ENCODE measurements at places on chromosomes 16 and 17. TPM values are rescaled to one million over a fixed set of nuclear protein-coding genes. Genes with fewer than 3 reads are reported as not detected.

- DNase-seq = no peak
Measured at GRCh38 chr16:740459-740763, 386 bp downstream of the CIAO3 start.

GRCh38 chr16:11101695-11102522 lies 154.1 kb downstream of the SOCS1 start:
- no peak for DNase-seq

DNA sequence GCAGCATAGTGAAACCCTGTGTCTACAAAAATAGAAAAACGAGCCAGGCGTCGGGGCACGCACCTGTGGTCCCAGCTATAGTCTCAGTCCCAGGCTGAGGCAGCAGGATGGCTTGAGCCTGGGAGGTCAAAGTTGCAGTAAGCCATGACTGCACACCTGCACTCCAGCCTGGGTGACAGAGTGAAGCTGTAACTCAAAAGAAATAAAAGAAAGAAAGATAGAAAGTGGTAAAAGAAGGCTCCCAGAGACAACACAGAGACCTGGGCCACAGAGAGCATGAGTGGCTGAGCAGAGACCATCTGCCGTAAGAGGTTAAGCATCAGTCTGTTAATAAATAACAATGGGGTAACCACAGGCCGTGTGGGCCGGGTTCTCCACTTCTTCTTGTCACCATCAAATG lies 15.3 kb upstream of the HEXD start:
- DNase-seq = no peak

- no peak for DNase-seq
Measured at GRCh38 chr17:76884995-76885893, 17.0 kb downstream of the MGAT5B start.

DNA sequence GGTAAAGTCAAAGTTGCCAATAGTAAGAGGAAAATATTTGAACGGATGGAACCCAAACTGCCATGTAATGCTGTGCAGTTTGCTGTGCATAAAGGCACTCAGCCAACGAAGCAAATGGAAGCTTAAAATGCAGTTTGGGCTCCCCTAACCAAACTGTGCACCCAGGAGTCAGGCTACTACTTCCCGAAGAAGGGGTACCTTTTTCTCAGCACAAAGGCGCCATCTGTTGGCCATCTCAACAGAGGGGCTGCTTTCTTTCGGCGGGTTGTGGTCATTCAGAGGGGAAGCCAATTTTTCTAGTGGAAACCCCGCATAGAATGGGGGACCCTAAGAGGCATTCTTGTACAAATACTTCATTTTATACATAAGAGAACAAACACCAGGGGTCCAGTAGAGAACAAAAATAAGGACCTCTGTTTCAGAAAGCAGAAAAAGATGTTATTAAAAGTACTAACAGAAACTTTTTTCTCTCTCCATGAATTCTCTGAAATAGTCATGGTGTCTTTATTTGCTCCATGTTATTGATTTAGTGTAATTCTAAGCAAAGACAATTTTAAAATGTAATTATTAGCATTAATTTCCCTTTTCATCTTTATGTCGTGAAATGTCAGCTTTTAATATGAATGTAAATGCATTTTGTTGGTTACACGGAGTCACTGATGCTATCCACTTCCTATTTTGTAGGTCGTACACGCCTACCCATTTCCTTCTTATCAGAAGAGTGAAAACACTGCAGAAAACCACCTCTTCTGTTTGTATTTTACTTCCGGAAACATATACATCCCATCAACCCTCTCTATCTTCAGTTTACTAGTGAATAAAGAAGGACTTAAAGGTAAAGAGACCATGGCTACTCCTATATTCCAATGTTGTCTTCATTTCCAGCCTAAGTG lies 453.3 kb downstream of the KCNJ2 start:
- no peak for DNase-seq

- DNase-seq = no peak
Measured at GRCh38 chr17:38906460-38907228, 18.8 kb upstream of the LASP1NB start.

DNA sequence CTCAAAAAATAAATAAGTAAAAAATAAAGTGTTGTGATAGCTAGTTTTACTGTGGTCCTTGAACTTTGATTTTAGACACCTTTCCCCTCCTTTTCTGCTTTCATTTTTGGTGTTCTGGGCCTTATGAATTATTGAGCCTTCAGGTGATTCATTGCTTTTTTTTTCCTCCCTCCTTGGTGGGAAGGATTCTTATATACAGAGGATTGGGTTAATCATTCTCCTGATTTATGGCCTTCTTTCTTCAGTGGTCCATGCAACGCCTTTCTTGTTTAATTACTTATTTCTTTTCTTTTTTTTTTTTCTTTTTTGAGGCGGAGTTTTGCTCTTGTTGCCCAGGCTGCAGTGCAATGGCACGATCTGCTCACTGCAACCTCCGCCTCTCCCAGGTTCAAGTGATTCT lies 8.0 kb upstream of the MYL4 start:
- no peak for DNase-seq

GRCh38 chr16:70553645-70554044 lies 30.0 kb downstream of the SF3B3 start:
- DNase-seq = no peak

- DNase-seq = no peak
Measured at GRCh38 chr16:61763991-61764390, 272.2 kb downstream of the CDH8 start.

- DNase-seq = no peak
Measured at GRCh38 chr16:1441391-1441829, 2.9 kb downstream of the CCDC154 start.

Gene CHST6
- total RNA-seq = 0.05 TPM

Gene EXOC3L1
- total RNA-seq = not detected

Gene KCNH6
- not detected for total RNA-seq

Gene KRT34
- not detected for total RNA-seq

Gene PRSS8
- not detected for total RNA-seq
